ENCODE measurements at places on chromosomes 2 and 18. TPM values are rescaled to one million over a fixed set of nuclear protein-coding genes. Genes with fewer than 3 reads are reported as not detected.

DNA sequence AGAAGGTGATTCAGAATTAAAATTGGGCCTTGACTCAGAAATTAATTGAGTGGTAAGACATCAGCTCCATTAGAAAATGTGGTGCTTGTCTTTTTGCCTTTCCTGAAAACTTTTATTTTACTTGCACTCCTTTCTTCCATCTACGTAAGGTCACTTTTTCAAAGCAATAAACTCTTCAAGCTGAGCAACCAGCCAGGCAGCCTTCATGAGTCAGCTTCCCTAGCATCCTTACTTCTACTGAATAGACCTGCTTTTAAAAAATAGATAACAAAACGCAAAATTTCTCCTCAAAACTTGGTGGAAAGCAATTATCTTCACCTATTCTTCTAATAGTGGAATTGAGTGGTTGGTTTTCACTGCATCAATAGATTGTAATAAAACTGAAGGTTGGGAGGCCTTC is 504.2 kb downstream of the ARHGAP15 start:
- no peak for DNase-seq

GRCh38 chr2:68911246-68911645 is 40.0 kb upstream of the BMP10 start:
- DNase-seq = peak; percentile 28

- DNase-seq = no peak
These were observed 3.1 kb upstream of the KYNU start for GRCh38 chr2:142874293-142874814.

DNA sequence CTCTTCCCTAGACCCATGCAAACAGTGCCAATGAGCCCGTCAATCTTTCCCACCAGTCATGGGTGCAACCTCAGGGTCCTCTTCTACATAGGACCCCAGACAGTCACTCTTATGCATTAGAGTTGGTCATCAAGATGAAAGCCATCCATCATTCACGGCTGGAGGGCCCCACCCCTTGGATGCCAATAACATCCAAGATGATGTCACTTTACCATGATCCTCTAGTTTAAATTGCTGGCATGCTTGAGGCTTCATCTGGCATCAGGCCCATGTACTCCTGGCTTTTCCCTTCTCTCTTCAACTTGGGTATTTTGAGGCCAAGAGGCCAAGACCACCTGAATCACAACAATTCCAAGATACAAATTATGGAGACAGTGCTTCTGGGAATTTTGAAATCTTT is 91.1 kb upstream of the MAPK4 start:
- DNase-seq = no peak

- DNase-seq = peak; percentile 49
These were observed 634 bp downstream of the CREB1 start for GRCh38 chr2:207530160-207531031.

GRCh38 chr18:12851716-12852115 is 32.3 kb downstream of the PTPN2 start:
- no peak for DNase-seq

DNA sequence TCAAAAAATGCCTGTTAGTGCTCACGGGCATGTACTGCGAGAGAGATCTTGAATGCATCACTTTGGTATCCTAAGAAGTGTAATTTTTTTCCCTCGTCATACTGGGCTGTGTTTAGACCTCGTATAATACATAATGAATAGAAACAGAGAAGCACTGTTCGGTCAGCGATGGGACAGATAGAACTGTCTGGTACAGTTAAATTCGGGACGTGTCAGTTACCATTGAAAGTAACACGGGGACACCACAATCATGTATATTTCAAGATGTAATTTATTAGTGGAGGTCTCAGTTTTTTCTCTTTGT is 1.8 kb downstream of the PKP4 start:
- no peak for DNase-seq

DNA sequence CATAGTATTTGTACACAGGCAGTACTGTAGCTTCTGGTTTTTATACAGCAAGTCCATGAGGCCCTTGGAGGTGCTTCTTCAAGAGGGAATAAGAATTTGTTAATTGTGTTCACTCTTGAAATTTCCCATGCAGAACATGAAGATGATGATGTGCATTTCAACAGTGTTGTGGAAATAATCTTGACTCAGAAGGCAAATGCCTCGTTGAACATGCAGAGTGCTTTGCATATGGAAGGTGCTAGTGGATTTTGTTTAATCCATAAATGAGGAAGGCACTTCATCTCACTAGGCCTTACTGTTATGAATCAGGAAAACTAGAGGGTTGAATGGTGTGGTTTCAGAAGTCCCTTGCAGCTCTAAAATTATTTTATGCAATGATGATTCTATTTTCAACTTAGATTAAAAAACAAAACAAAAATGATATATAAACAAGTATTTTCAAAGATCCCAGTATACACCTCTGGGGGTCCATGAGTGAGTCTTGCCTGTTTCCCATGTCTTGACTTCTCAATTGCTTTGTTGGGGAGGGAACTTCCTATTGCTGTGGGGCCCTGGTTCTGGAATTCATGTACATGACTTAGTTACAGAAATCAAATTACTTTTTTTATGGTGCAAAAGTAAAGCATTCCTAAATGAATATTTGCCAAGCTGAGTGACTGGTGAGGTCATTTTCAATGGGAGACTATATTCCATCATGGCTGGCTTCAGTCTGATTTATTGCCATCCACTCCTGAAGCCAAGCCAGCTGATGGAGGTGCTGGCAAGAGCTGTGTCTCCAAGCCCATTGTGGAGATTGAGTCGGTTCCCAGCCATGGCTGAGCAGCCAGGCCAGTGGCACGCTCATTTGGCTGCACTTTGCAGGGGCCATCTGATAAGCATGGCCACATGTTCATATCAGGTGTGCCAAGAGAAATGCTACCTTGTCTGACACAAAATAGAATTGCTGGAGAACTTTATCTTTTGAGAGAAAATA is 56.5 kb downstream of the MGAT5 start:
- DNase-seq = no peak

- DNase-seq = no peak
These were observed 84.5 kb downstream of the ZBTB7C start for GRCh38 chr18:48324651-48325050.

DNA sequence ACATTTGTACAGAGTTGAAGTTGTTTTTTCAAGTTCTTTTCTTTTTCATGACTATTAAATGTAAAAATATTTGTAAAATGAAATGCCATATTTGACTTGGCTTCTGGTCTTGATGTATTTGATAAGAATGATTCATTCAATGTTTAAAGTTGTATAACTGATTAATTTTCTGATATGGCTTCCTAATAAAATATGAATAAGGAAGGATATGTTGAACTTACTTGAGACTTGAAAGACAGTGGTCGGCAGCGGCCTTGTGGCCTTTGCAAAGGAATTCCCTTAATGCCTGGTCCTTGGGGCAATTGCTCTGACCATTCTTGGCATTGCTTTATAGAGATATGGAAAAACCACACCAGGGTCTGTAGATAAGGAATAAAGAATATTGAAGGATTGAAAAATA is 25.9 kb upstream of the TMEM87B start:
- no peak for DNase-seq

DNA sequence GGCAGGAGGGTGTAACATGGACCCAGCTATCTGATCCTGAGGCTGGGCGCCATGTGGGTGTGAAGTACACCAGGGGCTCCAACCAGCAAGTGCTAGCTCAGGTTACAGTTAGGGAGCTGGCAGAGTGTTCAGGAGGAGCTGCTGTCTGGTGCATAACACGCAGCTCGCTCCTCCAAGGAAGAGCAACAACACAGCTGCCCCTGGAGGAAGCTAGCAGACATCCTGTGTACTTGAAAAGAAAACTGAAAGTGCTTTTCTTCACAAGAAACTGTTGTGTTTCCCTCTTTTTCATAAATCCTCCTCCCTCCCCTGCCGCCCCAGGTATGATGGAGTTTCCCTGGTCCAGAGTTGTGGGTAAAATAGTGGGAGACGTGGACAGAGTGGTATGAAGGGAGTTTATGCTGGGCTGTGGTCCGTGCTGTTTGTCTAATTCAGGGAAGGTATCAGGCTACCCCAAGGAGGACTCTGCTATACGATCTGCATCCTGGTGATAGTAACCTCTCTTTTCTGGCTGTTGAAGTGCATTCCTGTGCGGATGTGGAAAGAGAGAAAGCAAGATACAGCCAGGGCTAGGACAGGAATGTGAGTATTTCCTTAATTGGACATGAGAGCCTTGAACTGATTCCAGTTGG is 6.1 kb upstream of the LBH start:
- no peak for DNase-seq

DNA sequence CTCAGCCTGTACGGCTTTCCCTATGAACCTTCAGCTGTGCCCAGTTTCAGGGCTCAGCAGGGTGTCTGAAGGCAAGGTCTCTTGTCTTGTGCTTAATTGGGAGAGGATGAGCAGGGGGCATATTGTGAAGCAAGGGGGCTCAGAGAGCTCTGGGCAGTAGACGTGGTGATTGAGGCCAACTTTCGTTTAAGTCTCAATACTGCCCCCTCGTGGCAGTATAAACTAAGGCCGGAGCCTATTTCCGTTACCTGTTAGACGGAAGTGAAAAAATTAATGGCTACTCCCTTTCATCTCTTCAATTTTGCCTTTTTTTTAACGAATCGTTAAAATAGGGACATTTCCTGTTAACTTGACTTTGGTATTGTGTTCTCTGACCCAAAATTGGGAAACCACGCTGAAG is 193.4 kb downstream of the TDRD15 start:
- DNase-seq = peak; percentile 75

GRCh38 chr2:119223521-119224390 is at the start of gene STEAP3:
Gene STEAP3 (plus strand): TSS chr2:119223834. CDS start chr2:119231013, 7,179 bp downstream.
- DNase-seq = peak; percentile 86

DNA sequence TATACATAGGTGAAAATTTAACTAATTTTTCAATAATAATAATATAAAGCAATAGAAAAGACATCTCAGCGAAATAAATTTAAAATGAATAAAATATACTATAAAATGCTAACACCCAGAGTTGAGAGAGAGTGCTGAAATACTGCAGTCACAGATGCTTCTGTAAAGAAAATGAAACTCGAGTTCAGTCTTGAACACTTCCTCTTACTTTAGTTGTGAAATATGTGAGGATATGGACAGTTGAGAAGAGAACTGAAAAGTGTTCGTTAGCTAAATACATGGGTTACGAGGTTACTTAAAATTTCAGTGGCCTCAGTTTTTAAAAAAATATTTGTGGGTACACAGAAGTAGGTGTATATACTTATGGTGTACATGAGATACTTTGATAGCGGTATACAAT is 106.8 kb downstream of the DNAH7 start:
- DNase-seq = no peak

DNA sequence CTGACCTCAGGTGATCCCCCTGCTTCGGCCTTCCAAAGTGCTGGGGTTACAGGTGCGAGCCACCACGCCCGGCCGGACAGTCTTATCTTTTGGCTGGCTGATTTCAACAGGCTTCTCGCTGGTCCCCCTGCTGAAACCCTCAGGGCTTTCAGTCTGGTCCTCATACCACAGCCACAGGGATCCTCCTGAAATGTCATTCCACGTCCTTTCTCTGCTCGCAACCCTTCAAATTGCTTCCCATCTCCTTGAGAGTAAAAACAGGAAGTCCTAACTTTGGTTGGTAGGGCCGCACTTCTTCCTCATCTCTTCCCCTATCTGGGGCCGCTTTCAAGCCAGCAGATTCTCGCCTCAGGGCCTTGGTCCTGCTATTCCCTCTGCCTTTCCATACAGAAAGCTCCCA is 1.4 kb upstream of the CAB39 start:
- no peak for DNase-seq

GRCh38 chr2:68062680-68063387 is at the start of gene C1D:
Gene C1D (minus strand): TSS chr2:68063004. CDS start chr2:68047310, 15,694 bp downstream.
- peak; percentile 96 for DNase-seq

GRCh38 chr18:69683176-69683575 is 264.5 kb downstream of the CD226 start:
- DNase-seq = no peak

DNA sequence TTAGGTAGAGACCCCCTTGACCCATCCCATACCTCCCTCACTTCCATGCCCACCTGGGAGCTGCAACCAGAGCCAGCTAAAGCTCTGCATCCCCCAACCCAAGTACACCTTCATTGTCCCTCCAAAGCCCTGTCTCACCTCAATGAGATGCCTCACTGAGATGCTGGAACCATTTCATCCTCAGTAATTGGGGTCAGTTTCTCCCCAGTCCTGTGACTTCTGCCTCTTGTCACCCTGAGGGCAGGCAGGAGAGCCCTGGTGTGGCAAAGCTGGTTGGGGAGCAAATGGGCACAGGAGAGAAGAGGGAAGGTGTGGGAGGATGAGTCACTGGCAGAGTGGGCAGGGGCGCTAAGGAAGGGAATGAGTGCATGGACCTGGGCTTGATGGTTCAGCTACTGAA is 27.9 kb upstream of the NT5DC4 start:
- DNase-seq = no peak

- no peak for DNase-seq
These were observed 29.9 kb downstream of the CYP26B1 start for GRCh38 chr2:72117718-72118117.

DNA sequence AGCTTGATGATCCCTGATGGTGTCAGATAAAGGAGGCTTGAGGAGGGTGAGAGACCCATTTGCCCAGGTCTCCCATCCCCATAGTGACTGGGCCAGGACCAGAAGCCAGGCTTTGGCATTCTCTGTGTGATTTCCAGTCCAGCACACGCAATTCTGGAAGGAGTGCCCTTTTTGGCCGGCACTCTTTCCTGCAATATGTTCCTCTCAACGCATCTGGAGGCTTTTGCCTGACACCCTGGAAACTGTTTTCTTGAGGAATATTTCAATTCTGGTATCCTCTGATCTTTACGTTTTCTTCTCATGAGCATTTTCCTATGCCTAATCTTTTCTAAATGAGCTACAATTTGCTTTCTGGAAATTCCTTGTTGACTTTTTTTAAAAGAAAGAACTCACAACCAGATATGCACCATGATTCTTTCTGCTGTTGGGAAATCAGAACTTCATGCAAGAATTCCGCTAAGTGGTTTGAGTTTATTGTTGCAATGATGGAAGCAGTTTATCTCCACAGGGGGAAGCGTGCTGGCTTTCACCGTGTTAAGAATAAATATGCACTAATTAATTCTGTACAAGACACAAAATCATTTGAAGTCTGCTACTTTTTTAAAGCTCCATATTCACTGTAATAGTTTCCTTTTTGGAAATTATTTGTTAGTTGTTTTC is 143.7 kb downstream of the NAPG start:
- DNase-seq = no peak

DNA sequence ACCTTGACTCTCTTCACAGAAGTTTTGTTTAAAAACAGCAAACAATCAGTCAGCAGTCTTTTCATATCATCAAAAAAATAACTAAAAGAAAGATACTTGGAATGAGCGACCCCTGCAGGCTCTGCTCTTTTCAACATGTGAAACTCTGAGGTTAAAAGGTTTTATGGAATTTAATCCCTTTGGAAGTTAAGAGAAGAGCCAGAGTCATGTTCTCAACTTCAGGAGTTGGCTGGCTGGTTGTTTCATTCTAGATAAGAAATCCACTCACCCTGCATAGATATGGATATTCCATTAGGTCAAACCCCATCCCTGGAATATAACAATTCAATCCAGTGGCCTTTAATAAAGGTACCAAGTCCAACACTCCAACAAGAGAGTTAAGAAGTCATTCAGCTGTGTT is 115.6 kb upstream of the RMDN2 start:
- peak; percentile 66 for DNase-seq

CDH20 gene
- 1.0 TPM for total RNA-seq

DSG1 gene
- total RNA-seq = not detected

DSC1 gene
- not detected for total RNA-seq

LONRF2 gene
- total RNA-seq = 0.24 TPM

FAM210A gene
- total RNA-seq = 17.9 TPM

AFF3 gene
- total RNA-seq = 5.9 TPM

LHCGR gene
- 0.45 TPM for total RNA-seq

TEKT4 gene
- not detected for total RNA-seq

LOXHD1 gene
- 0.17 TPM for total RNA-seq

RUFY4 gene
- 0.04 TPM for total RNA-seq

HOXD13 gene
- not detected for total RNA-seq

ASAP2 gene
- 16.5 TPM for total RNA-seq
